Ascending aorta (tissue), 2 donors: ENCODE measurements at places on chromosomes 12 and 14.

DNA sequence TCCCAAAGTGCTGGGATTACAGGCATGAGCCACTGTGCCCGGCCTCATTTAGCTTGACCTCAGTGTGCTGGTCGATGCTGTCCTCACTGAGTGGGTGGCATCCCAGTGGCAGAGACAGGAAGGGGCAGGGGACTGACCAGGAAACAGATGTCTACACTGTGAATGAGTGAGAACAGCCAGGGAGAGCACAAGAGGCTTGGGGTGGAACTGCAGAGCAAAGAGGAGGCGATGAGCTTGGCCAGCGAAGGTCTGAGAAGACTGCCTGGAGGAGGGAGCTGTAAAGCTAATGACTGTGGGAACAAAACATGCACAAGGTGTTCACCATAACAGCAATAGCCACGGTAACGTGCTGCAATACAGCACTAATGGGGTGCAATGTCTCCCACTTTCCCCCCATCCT lies 57.2 kb upstream of the BEGAIN start:
- H3K27me3 ChIP-seq: no peaks in the 10 kb centered on the region
- no peak overlapping the region for H3K27ac ChIP-seq
- no peaks in the 10 kb centered on the region for H3K4me1 ChIP-seq
- no peaks in the 10 kb centered on the region for H3K36me3 ChIP-seq
- H3K4me3 ChIP-seq: no peak overlapping the region

DNA sequence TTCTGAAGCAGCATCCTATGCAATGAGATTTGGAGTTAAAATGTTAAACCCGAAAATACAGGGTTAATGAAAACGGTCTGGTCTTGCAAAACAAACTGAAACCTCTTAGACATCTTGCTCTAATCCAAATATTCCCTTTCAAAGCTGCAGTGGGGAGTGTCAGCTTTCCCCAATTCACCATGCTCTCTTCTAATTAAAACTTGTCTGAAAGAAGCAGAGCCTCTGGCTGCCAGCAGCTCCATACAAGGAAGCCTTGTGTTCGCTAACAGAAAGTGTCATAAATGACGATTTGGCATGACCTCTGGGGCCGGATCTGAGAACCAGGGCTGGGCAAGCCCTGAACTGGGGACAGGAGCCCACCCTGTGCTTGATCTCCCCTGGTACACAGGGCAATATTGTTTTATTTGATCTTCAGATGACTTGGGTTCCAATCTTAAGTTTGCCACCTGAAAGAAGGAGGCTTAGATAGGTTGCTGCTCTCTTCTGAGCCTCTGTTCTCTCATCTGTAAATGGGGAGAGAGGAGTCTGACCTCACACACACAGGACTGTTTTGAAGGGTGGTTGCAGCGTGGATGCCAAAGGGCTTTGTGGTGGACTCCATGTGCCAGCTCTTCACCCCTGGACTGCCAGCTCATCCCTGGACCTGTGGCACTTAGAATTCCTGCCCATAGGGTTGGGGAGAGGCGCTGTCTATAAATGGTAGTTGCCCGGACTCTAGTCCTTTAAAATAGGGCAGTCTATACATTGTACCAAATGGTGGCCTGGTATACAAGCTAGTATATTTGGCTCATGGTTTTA lies 7.8 kb downstream of the KMT5A start:
- no peaks in the 10 kb centered on the region for H3K27me3 ChIP-seq
- H3K4me3 ChIP-seq: no peak overlapping the region
- H3K36me3 ChIP-seq: peaks cover 62% of the 10 kb centered on the region
- no peak for DNase-seq
- H3K4me1 ChIP-seq: peaks cover 8% of the 10 kb centered on the region

- no peaks in the 10 kb centered on the region for H3K36me3 ChIP-seq
- no peak for DNase-seq
- no peaks in the 10 kb centered on the region for H3K4me1 ChIP-seq
- H3K27ac ChIP-seq: no peak overlapping the region
Measured at GRCh38 chr12:3777206-3777809, 24.4 kb upstream of the CRACR2A start.

- H3K4me3 ChIP-seq: no peak overlapping the region
- DNase-seq: no peak
- H3K27me3 ChIP-seq: no peaks in the 10 kb centered on the region
- H3K36me3 ChIP-seq: no peaks in the 10 kb centered on the region
Measured at GRCh38 chr14:20262642-20263128, 23.6 kb downstream of the OR11H4 start.

GRCh38 chr12:106601031-106601430 lies 18.2 kb downstream of the RFX4 start:
- no peak overlapping the region for H3K4me3 ChIP-seq
- no peak overlapping the region for H3K27ac ChIP-seq
- H3K27me3 ChIP-seq: no peaks in the 10 kb centered on the region

GRCh38 chr14:103517721-103518421 lies 4.8 kb downstream of the CKB start:
- H3K4me1 ChIP-seq: peaks cover 45% of the 10 kb centered on the region
- H3K36me3 ChIP-seq: no peaks in the 10 kb centered on the region
- no peak for DNase-seq
- peak overlapping the region; percentile 79 for H3K27ac ChIP-seq
- H3K4me3 ChIP-seq: no peak overlapping the region
- H3K27me3 ChIP-seq: no peaks in the 10 kb centered on the region

GRCh38 chr12:94207849-94208621 lies 59.7 kb downstream of the PLXNC1 start:
- peak overlapping the region; percentile 62 for H3K27ac ChIP-seq
- no peaks in the 10 kb centered on the region for H3K4me1 ChIP-seq
- H3K4me3 ChIP-seq: peak overlapping the region; percentile 26
- no peaks in the 10 kb centered on the region for H3K27me3 ChIP-seq

- no peak for DNase-seq
- no peak overlapping the region for H3K27ac ChIP-seq
- no peak overlapping the region for H3K4me3 ChIP-seq
- H3K36me3 ChIP-seq: no peaks in the 10 kb centered on the region
- no peaks in the 10 kb centered on the region for H3K27me3 ChIP-seq
Measured at GRCh38 chr12:107033758-107034739, 47.1 kb upstream of the MTERF2 start.

DNA sequence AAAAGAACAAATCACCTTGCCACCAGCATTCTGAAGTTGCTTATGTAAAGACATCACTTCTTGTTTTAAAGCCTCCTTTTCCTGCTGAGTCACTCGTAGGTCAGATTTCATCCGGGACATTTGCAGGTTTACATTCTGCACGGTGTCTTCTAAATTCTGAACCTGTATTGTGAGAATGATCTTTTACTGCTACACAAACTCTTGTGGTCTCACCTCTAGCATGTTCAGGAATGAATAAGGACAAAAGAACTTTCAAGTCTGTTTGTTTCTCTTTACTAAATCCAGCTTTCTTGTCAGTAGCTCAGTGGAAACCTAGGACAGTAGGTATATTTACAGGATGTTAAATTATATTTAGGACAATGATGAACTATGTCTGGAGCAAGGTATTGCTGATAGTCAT lies 73.5 kb upstream of the SAV1 start:
- H3K36me3 ChIP-seq: peaks cover 54% of the 10 kb centered on the region
- no peak for DNase-seq
- H3K27me3 ChIP-seq: no peaks in the 10 kb centered on the region
- no peaks in the 10 kb centered on the region for H3K4me1 ChIP-seq

GRCh38 chr14:101006008-101006407 lies 102.5 kb upstream of the RTL1 start:
- no peaks in the 10 kb centered on the region for H3K36me3 ChIP-seq
- H3K4me1 ChIP-seq: no peaks in the 10 kb centered on the region
- H3K27ac ChIP-seq: no peak overlapping the region
- H3K4me3 ChIP-seq: no peak overlapping the region
- H3K27me3 ChIP-seq: no peaks in the 10 kb centered on the region

GRCh38 chr14:75645056-75645455 lies 15.6 kb downstream of the ERG28 start:
- DNase-seq: no peak
- H3K27ac ChIP-seq: no peak overlapping the region
- peaks cover 6% of the 10 kb centered on the region for H3K4me1 ChIP-seq
- peaks cover 8% of the 10 kb centered on the region for H3K36me3 ChIP-seq

- no peak overlapping the region for H3K27ac ChIP-seq
- no peak for DNase-seq
- H3K4me1 ChIP-seq: no peaks in the 10 kb centered on the region
- H3K4me3 ChIP-seq: no peak overlapping the region
- H3K27me3 ChIP-seq: no peaks in the 10 kb centered on the region
- H3K36me3 ChIP-seq: no peaks in the 10 kb centered on the region
Measured at GRCh38 chr12:108933949-108934348, 54.1 kb downstream of the DAO start.

GRCh38 chr12:66653796-66654195 lies 25.1 kb downstream of the GRIP1 start:
- H3K27ac ChIP-seq: no peak overlapping the region
- no peaks in the 10 kb centered on the region for H3K4me1 ChIP-seq
- H3K36me3 ChIP-seq: no peaks in the 10 kb centered on the region
- H3K27me3 ChIP-seq: no peaks in the 10 kb centered on the region
